Neural crest cell (in vitro differentiated cells): ENCODE measurements at places on chromosomes 3 and 15. TPM values are rescaled to one million over a fixed set of nuclear protein-coding genes. Genes with fewer than 3 reads are reported as not detected.

Gene ZNF106
- 61.3 and 69.6 TPM in 2 replicates for total RNA-seq

Gene GOLGA8S
- total RNA-seq, result 0.25 and 0.33 TPM in 2 replicates

Gene HEG1
- 32.0 and 33.8 TPM in 2 replicates for total RNA-seq

Gene CCNB2
- 95.3 and 99.2 TPM in 2 replicates for total RNA-seq

DNA sequence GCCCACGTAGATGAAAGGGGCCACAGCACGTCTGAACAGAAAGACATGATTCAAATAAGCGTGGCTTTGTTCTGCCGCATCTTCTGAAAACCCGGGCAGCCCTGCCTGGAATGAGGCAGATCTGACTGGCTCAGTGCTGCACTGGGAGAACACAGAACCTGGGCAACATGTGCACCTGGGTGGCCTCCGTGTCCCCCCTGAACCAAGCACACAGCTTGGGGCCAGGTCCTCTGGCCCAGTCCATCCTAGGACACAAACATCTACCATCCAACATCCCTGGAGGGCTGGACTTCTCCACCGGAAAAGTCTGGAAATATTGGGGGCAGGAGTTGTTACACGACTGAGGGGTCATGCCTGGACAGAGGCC, 119.4 kb downstream of the ADAMTS17 start:
- DNase-seq, result no peak
- no peaks in the 10 kb centered on the region for H3K36me3 ChIP-seq
- H3K27ac ChIP-seq, result no peak overlapping the region
- peaks cover 32% of the 10 kb centered on the region for H3K4me1 ChIP-seq
- H3K4me3 ChIP-seq, result no peak overlapping the region

DNA sequence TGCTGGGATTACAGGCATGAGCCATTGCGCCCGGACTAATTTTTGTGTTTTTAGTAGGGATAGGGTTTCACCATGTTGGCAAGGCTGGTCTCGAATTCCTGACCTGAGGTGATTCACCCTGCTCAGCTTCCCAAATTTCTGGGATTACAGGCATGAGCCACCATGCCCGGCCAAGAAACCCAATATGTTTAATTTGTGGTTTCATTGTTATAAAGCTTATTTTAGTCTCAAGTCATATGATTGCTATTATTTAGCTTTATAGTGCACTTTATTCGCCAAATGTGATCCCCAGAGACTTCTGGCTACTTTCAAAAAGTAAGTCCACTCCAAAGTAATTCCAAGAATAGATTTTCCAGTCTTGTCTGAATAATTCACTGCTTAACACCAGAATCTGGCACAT, 19.3 kb upstream of the SLC4A7 start:
- no peak overlapping the region for H3K27ac ChIP-seq
- no peak for DNase-seq
- H3K36me3 ChIP-seq, result no peaks in the 10 kb centered on the region

GRCh38 chr15:94282269-94283250, 51.2 kb downstream of the MCTP2 start:
- peaks cover 3% of the 10 kb centered on the region for H3K36me3 ChIP-seq
- H3K27me3 ChIP-seq, result no peaks in the 10 kb centered on the region
- DNase-seq, result no peak
- H3K27ac ChIP-seq, result no peak overlapping the region
- no peak overlapping the region for H3K4me3 ChIP-seq

DNA sequence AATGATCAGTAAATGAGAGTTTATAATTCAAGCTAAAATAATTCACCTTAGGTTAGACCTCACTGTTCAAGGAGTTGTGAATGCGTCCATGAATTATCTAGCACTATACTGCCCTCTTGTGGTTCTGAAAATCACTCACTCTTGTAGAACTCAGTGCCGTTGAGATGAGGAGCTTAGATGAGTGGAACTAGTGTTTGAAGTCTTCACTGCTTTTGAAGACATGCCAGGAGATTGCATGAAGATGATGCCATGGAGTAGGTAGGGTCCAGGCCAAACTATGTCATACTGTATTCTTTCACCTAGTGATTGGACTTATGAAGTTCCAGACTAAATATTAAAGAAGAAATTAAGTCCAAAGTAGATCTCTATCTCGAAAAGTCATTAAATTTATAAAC, 28.8 kb downstream of the LYSMD4 start:
- DNase-seq, result peak; percentile 30
- peaks cover 4% of the 10 kb centered on the region for H3K36me3 ChIP-seq
- no peak overlapping the region for H3K27ac ChIP-seq
- H3K4me3 ChIP-seq, result no peak overlapping the region
- H3K4me1 ChIP-seq, result peaks cover 14% of the 10 kb centered on the region
- H3K27me3 ChIP-seq, result no peaks in the 10 kb centered on the region

GRCh38 chr3:46480491-46481195, 15.9 kb upstream of the LTF start:
- H3K27me3 ChIP-seq, result peaks cover 6% of the 10 kb centered on the region
- no peaks in the 10 kb centered on the region for H3K36me3 ChIP-seq
- H3K4me1 ChIP-seq, result peaks cover 34% of the 10 kb centered on the region
- no peak overlapping the region for H3K4me3 ChIP-seq
- no peak for DNase-seq

- H3K4me1 ChIP-seq, result no peaks in the 10 kb centered on the region
- DNase-seq, result no peak
- peaks cover 13% of the 10 kb centered on the region for H3K27me3 ChIP-seq
These were observed 7.3 kb upstream of the TRNT1 start for GRCh38 chr3:3119393-3119851.

GRCh38 chr3:23450051-23450450, 246.9 kb downstream of the UBE2E2 start:
- H3K4me3 ChIP-seq, result no peak overlapping the region
- DNase-seq, result no peak
- no peaks in the 10 kb centered on the region for H3K36me3 ChIP-seq
- H3K27me3 ChIP-seq, result no peaks in the 10 kb centered on the region

- H3K4me1 ChIP-seq, result peaks cover 21% of the 10 kb centered on the region
- H3K36me3 ChIP-seq, result no peaks in the 10 kb centered on the region
- H3K4me3 ChIP-seq, result no peak overlapping the region
- no peak for DNase-seq
These were observed 80.9 kb upstream of the RASGRF1 start for GRCh38 chr15:79171320-79172031.

DNA sequence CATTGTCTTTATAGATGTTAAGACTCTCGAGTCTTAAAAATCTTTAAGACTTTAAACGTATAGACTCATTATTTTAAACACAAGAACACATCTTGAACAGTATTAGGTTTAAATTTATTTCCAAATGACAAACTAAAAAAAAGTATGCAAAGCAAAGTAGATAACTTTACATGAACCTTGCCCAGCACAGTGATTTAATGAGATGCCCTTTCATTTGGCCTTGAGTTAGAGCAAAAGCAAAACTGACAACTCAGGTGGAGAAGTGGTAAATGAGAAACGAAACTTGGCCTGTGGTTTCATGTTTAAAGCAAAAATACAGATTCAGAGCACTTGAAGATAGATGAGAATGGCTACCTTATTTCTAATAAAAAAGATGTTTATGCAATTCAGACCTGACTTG, 8.6 kb downstream of the GPR15 start:
- no peak for DNase-seq
- H3K4me3 ChIP-seq, result no peak overlapping the region

- no peak for DNase-seq
- H3K4me1 ChIP-seq, result no peaks in the 10 kb centered on the region
- no peak overlapping the region for H3K4me3 ChIP-seq
- H3K36me3 ChIP-seq, result no peaks in the 10 kb centered on the region
- no peak overlapping the region for H3K27ac ChIP-seq
These were observed 26.0 kb upstream of the KCNAB1 start for GRCh38 chr3:156094391-156094790.

- H3K4me3 ChIP-seq, result peak overlapping the region; percentile 61
- H3K4me1 ChIP-seq, result peaks cover 33% of the 10 kb centered on the region
- H3K27ac ChIP-seq, result no peak overlapping the region
These were observed 5.2 kb downstream of the NGRN start for GRCh38 chr15:90270502-90271150.

- no peaks in the 10 kb centered on the region for H3K36me3 ChIP-seq
- no peaks in the 10 kb centered on the region for H3K27me3 ChIP-seq
- H3K27ac ChIP-seq, result peak overlapping the region; percentile 64
- no peak overlapping the region for H3K4me3 ChIP-seq
These were observed 12.0 kb downstream of the STARD5 start for GRCh38 chr15:81311752-81312464.

- no peaks in the 10 kb centered on the region for H3K36me3 ChIP-seq
- peaks cover 33% of the 10 kb centered on the region for H3K4me1 ChIP-seq
- H3K27ac ChIP-seq, result no peak overlapping the region
- peaks cover 43% of the 10 kb centered on the region for H3K27me3 ChIP-seq
- no peak for DNase-seq
These were observed 71.9 kb downstream of the ANXA2 start for GRCh38 chr15:60325905-60326304.

- H3K27me3 ChIP-seq, result no peaks in the 10 kb centered on the region
- no peak for DNase-seq
- no peaks in the 10 kb centered on the region for H3K36me3 ChIP-seq
- no peaks in the 10 kb centered on the region for H3K4me1 ChIP-seq
These were observed 31.9 kb upstream of the SPSB4 start for GRCh38 chr3:141019244-141019643.

GRCh38 chr15:77643764-77644163, 11.1 kb upstream of the LINGO1 start:
- H3K27me3 ChIP-seq, result no peaks in the 10 kb centered on the region
- H3K36me3 ChIP-seq, result no peaks in the 10 kb centered on the region

- H3K4me3 ChIP-seq, result no peak overlapping the region
- no peaks in the 10 kb centered on the region for H3K4me1 ChIP-seq
- no peaks in the 10 kb centered on the region for H3K27me3 ChIP-seq
- no peak overlapping the region for H3K27ac ChIP-seq
- no peak for DNase-seq
- H3K36me3 ChIP-seq, result no peaks in the 10 kb centered on the region
These were observed 1293.0 kb upstream of the EPHA6 start for GRCh38 chr3:95521396-95521795.

- no peaks in the 10 kb centered on the region for H3K4me1 ChIP-seq
- H3K27me3 ChIP-seq, result no peaks in the 10 kb centered on the region
- no peak for DNase-seq
- peaks cover 4% of the 10 kb centered on the region for H3K36me3 ChIP-seq
These were observed 1060.0 kb downstream of the NAALADL2 start for GRCh38 chr3:175919133-175919532.
